GM12892 (cell line): ENCODE measurements at places on chromosomes 1 and 21.

- DNase-seq: no peak
Observed at GRCh38 chr1:172252958-172253357, 167.5 kb upstream of the C1orf105 start.

GRCh38 chr1:112133487-112133886 is 144.0 kb upstream of the KCND3 start:
- no peak for DNase-seq

- DNase-seq: no peak
Observed at GRCh38 chr1:93904228-93904627, 5.0 kb downstream of the GCLM start.

- DNase-seq: no peak
Observed at GRCh38 chr1:101965341-101965740, 31.4 kb downstream of the OLFM3 start.

GRCh38 chr1:205972081-205972480 is 28.8 kb upstream of the SLC26A9 start:
- DNase-seq: no peak

DNA sequence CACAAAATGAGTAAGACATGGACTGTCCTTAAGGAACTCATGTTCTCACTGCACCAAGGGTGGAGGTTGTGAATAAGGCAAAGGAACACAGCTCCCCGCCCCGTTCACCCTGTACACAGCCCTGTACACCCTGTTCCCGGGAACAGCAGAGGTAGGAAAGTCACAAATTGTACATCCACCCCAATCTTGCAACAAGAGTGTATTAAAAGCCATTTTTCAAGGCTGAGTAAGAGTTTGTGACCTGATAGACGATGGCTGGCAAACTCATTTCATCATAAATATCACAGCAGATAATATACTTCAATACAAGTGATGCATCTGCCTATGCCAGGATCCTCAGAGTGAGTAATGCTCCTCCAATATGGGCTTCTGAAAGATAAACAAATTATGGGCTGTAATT is 52.5 kb upstream of the CAMK1G start:
- DNase-seq: no peak

- DNase-seq: no peak
Observed at GRCh38 chr21:41659791-41660560, 106.9 kb downstream of the RIPK4 start.

- DNase-seq: no peak
Observed at GRCh38 chr1:24451746-24452145, 36.1 kb downstream of the NIPAL3 start.

GRCh38 chr1:165075725-165076370 is 280.7 kb downstream of the LMX1A start:
- DNase-seq: no peak

GRCh38 chr1:59204001-59204400 is 92.9 kb upstream of the FGGY start:
- no peak for DNase-seq

DNA sequence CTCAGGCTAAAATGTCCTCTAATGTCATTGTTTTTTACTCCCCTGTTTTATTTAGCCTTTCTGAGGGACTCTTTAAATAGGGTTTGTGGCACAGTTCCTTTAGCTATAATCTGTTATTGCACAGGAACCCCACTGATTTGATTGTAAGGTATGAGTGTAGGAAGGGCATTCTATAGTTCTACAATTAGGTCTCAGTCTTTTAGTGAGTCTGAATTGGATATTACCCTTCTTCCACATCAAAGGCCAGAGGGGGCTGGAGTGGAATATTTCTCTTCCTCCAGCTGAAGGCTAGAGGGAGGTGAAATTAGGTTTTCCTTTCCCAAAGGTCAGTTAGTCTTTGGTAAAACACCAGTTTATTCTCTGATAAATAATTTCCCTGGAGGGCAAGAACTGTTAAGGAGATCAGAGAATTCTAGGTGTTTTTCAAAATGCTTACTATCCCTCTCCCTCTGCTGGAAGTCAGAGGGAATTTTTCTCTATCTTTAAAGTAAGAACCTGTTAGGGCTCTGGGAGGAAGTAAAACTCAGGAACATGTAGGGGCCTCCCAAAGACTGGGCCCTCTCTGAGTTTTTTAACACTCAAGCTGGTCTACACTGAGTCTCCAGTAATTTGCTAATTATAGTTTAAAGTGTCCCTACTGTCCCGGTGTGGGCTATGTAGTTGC is 176.3 kb upstream of the ZNHIT6 start:
- no peak for DNase-seq

GRCh38 chr1:115252585-115252984 is 85.5 kb downstream of the NGF start:
- no peak for DNase-seq

DNA sequence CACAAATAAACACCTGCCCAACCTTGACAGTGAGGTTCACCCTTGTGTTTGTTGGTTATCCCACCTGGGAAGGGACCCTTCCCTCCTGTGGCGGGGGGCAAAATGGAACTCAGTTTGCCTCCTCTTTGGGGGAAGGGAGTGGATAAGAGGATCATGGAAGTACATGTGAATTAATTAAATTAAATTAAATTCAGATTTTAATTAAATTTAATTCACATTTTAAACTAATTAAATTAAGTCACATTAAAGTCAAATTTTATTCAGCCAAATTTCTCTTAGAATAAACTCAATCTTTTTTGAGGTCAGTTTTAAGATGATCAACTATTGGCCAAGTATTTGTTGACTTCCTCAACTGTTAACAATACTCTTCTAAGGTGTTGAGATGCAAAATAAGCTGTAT is 252.4 kb upstream of the AJAP1 start:
- no peak for DNase-seq

GRCh38 chr1:185704181-185704580 is 30.0 kb upstream of the HMCN1 start:
- DNase-seq: no peak
